ENCODE measurements at places on chromosomes 4 and X.

GRCh38 chr4:6929339-6929811 lies 19.7 kb downstream of the TBC1D14 start:
- no peak for DNase-seq

- DNase-seq: no peak
Measured at GRCh38 chr4:153513596-153513995, 47.4 kb downstream of the TMEM131L start.

GRCh38 chr4:139555705-139556070 lies 331 bp downstream of the SETD7 start:
- no peak for DNase-seq

- DNase-seq: peak; percentile 14
Measured at GRCh38 chr4:43275779-43276178, 383.3 kb downstream of the GRXCR1 start.

DNA sequence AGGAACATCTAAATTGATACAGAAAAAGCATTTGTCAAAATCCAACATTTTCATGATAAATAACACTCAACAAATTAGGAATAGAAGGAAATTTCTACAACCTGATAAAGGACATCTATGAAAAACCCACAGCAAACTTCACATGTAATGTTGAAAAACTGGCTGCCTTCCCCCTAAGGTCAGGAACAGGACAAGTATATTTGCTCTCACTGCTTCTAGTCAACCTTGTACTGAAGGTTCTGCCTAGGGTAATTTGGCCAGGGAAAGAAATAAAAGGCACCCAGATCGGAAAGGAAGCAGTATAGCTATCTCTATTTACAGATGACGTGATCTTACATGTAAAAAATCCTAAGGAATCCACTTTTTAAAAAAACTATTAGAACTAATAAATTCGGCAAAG lies 97.1 kb upstream of the USP9X start:
- DNase-seq: no peak

DNA sequence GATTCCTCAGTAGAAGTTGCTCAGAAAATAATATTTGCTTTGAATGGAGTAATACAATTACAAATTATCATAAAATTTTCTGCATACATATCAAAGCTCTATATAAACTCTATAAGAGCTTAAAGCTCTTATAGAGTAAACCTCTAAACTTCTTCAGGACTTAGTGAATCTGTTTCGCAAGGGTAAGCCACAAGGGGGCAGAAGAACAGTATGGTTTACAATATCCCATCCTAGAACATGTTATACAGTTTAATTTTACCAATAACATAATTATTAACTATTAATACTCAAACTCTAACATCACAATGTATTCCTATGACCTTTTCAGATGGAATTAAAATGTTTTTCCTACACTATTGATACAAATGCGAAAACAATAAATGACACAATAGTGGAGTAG lies 33.8 kb upstream of the SPANXN1 start:
- DNase-seq: no peak

GRCh38 chr4:99356992-99357391 lies 4.4 kb upstream of the ADH1C start:
- DNase-seq: no peak

DNA sequence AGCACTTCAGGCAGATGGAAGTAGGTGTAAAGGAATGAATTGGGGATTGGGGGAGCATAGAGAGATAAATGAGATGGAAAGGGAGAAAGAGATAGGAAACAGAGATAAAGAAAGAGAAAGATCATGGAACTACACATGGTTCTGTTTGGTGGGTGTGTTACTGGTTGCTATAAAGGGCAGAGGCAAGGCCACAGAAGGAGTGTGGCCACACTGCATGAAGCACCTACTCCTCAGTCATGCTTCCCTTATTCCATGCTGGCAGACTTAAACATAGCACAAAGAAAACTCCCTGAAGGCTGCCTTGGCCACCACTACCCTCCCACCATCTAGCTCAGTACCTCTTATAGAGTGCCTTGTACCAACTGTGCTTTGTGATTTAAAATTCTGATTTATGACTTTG lies 56.9 kb downstream of the OPHN1 start:
- DNase-seq: no peak

GRCh38 chr4:95264843-95265242 lies 283.9 kb downstream of the UNC5C start:
- no peak for DNase-seq

- DNase-seq: no peak
Measured at GRCh38 chr4:158644760-158645159, 26.9 kb downstream of the C4orf46 start.

GRCh38 chrX:112254896-112255295 lies 172.3 kb upstream of the TRPC5 start:
- no peak for DNase-seq

- DNase-seq: peak; percentile 7
Measured at GRCh38 chrX:47384502-47384901, 14.1 kb downstream of the ZNF157 start.

GRCh38 chr4:142348613-142349021 lies 497.5 kb downstream of the INPP4B start:
- no peak for DNase-seq

DNA sequence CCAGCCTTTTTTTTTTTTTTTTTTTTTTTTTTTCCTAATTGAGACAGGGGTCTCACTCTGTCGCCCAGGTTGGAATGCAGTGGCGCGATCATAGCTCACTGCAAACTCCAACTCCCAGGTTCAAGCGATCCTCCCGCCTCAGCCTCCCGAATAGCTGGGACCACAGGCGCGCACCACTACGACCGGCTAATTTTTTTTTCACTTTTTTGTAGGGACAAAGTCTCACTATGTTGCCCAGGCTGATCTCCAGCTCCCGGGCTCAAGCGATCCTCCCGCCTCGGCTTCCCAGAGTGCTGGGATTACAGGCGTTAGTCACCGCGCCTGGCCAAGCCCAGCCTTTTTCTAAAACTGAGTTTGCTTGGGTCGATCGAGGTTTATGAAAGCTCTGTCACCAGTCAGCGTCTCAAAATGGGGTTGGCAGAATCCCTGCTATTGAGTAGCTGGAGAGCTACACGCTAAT lies 1.3 kb upstream of the OTUD5 start:
- no peak for DNase-seq

DNA sequence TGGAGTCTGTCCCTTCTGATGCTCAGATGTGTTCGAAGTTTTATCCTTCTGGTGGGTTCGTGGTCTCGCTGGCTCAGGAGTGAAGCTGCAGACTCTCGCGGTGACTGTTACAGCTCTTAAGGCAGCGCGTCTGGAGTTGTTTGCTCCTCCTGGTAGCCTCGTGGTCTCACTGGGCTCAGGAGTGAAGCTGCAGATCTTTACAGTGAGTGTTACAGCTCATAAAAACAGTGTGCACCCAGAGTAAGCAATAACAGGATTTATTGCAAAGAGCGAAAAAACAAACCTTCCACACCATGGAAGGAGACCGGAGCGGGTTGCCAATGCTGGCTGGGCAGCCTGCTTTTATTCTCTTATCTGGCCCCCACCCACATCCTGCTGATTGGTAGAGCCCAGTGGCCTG lies 18.5 kb downstream of the SLC25A5 start:
- DNase-seq: no peak

DNA sequence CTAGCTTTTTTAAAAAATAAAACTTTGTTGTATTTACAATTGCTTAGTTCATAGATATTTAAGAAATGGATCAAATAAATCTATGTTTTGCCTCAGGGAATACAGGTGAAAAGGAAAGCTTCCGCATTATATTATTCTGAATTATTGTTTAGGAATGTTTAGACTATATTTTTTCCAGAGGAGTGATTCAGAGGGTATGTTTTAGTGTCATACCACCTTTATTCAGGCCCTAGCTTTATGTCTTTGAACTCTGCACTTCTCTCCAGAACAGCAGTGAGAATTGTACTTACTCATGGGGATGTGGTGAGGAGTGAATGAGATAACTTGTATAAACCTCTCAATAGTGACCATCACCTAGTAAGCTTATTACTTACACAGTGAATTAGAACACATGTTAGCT lies 14.0 kb downstream of the SLIT2 start:
- DNase-seq: no peak

GRCh38 chr4:110005461-110006056 lies 92.9 kb downstream of the EGF start:
- peak; percentile 39 for DNase-seq

DNA sequence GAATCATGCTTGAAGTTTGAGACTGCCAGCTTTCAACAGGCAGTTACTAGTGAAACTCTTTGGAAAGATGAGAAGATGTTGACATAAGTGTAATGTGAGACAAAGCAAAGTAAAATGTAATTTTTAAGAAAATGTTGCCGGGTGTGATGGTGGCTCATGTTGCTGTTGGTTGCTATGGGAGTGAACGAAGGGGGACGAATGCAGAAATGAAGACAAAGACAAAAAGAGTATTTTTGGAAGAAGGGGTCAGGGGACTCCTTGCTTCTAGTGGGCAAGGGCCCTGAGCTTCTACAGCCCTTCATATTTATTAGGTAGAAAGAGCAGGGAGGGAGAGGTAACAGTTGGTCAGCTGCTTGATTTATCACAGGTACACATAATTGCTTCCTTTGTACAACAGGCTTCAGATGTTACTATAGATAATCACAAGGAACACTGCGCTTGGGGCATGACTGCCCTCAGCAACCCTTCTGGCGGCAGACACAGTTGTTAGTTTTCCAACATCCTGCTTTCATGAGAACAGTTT lies 11.9 kb upstream of the UGDH start:
- no peak for DNase-seq

GRCh38 chrX:55336176-55336575 lies 71.5 kb upstream of the PAGE3 start:
- no peak for DNase-seq

DNA sequence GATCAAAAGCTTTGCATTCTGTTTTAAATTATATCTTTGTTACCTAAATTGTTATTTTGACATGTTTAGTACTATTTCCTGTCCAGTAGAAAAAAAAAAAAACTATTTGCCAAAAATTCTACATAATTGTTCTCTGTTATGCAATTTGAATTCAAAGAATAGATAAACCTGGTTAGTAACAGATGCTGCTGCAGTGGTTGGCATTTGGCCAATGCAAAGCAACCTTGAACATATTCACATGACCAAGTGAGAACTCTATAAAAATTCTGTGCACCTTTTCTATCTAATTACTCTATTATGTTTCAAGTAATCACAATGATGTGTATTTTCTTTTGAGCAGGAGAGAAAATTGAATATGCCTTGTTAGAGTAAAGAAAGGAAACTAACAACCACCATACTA lies 1473.4 kb downstream of the RPA4 start:
- no peak for DNase-seq

- no peak for DNase-seq
Measured at GRCh38 chr4:94544811-94545210, 93.1 kb downstream of the PDLIM5 start.

GRCh38 chr4:8108261-8108660 lies 50.4 kb downstream of the ABLIM2 start:
- no peak for DNase-seq

DNA sequence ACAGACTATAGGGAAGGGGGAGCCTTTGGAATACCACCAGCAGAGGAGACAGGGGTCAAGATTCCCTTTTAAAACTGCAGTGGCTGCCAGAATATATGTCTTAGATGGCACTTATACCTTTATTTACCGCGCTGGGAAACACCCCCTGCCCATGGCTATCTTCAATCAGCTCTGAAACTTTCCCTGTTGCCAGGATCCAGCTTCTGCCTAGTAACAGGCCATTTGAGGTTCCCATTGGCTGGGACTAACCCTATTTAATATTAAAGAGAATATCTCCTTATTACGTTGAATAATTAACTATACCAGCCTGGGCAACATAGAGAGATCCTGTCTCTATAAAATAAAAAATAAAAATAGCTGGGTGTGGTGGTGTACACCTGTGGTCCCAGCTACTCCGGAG lies 23.8 kb downstream of the SOWAHB start:
- no peak for DNase-seq

DNA sequence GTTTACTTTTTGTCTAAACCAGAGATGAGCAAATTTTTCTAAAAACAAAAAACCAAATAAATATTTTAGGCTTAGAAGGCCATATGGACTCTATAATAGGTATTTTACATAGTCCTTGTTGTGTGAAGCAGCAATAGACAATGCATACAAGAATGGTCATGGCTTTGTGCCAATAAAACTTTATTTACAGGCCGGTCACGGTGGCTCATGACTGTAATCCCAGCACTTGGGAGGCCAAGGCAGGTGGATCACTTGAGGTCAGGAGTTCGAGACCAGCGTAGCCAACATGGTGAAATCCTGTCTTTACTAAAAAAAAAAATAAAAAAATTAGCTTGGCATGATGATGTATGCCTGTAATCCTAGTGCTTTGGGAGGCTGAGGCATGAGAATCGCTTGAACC lies 227.6 kb downstream of the CBR4 start:
- no peak for DNase-seq

- DNase-seq: no peak
Measured at GRCh38 chr4:168630445-168631187, 133.8 kb downstream of the PALLD start.

DNA sequence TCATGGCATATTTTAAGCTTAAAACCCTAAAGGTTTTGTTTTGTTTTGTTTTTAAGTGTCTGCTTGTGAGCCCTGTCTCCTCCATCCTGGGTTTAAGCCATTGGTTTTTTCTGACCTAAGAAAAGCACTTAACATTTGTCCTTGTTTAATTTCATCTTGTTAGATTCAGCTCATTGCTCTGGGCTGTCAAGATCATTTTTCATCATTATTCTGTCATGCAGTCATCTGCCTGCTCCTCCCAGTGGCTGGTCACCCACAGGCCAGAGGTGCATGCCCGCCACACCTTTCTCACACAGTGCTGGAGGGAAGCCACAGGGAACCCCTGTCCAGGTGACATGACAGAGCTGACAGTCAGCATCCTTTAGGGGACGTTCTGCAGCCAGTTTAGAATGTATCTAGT lies 11.7 kb upstream of the REELD1 start:
- no peak for DNase-seq

GRCh38 chrX:33416273-33416805 lies 205.0 kb upstream of the DMD start:
- no peak for DNase-seq

- peak; percentile 51 for DNase-seq
Measured at GRCh38 chr4:163493643-163494359, 689 bp upstream of the TMA16 start.

- no peak for DNase-seq
Measured at GRCh38 chrX:1903236-1903935, 288.5 kb downstream of the ASMT start.

- no peak for DNase-seq
Measured at GRCh38 chr4:182826391-182826790, 90.8 kb downstream of the DCTD start.

All from GM06990 (cell line).